ENCODE measurements at places on chromosomes 5 and 9.
A peak's percentile ranks its signal among the peaks of the same experiment; 100 is the strongest.

DNA sequence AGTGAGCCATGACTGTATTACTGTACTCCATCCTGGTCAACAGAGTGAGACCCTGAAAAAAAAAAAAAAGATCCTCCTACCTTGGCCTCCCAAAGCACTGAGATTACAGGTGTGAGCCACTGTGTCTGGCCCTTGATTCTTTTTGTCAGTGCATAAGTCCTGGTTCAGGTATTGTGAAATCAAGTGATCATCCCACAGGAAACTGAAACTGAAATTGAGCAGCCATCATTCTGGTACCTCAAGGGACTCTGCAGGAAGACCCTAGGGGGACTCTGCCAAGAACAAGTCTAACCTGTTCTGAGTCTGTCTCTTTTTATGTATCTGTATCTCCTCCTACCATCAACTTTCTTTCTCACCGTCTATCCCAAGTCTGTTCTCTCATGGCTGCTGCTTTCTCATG is 1.9 kb upstream of the DCAF10 start:
- DNase-seq, result no peak

GRCh38 chr9:128420651-128421481 is at the start of gene CERCAM:
Gene CERCAM, plus strand, starts transcription at chr9:128420857. Its CDS starts 21 bp downstream, at chr9:128420878.
- peak; percentile 71 for DNase-seq

GRCh38 chr5:83092619-83093018 is 15.3 kb downstream of the XRCC4 start:
- DNase-seq, result no peak

DNA sequence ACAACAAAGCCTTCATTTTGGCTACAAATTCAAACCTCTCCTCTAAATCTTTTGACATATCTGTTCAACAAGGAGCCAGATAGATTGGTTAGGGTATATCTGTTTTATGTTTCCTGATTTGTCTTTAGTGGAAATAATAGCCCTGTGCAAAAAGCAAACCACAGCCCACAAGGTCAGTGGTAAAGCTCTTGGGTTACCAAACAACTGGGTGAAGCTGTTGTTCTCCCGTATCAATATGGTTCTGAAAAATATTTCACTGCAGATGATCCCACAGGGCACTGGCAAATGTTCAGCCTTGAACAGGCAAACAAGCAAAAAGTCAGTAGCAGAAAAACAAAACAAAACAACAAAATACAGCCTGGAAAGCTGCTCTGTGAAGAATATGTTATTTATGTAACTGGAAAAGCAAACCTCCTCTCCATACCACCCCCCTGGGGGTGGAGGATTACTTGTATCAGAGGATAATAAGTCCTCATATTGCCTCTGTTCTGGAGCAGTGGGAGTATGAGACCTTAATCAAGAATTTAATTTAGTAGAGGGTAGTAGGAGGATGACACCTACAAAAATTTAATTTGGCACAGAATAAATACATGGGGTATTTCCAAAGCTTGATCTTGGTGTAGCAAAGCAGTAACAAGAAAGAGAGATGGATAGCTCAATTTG is 20.8 kb upstream of the PTBP3 start:
- no peak for DNase-seq

DNA sequence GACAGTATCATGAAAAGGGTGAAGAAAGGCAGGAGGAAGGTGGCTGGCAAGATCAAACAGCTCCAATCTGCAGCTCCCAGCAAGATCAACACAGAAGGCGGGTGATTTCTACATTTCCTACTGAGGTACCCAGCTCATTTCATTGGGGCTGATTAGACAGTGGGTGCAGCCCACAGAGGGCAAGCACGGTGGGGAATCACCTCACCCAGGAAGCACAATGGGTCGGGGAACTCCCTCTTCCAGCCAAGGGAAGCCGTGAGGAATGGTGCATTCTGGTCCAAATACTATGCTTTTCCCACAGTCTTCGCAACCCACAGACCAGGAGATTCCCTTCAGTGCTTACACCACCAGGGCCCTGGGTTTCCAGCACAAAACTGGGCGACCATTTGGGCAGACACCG is 66.8 kb downstream of the CAMSAP1 start:
- no peak for DNase-seq

GRCh38 chr9:13291718-13292117 is 12.2 kb upstream of the MPDZ start:
- DNase-seq, result no peak

DNA sequence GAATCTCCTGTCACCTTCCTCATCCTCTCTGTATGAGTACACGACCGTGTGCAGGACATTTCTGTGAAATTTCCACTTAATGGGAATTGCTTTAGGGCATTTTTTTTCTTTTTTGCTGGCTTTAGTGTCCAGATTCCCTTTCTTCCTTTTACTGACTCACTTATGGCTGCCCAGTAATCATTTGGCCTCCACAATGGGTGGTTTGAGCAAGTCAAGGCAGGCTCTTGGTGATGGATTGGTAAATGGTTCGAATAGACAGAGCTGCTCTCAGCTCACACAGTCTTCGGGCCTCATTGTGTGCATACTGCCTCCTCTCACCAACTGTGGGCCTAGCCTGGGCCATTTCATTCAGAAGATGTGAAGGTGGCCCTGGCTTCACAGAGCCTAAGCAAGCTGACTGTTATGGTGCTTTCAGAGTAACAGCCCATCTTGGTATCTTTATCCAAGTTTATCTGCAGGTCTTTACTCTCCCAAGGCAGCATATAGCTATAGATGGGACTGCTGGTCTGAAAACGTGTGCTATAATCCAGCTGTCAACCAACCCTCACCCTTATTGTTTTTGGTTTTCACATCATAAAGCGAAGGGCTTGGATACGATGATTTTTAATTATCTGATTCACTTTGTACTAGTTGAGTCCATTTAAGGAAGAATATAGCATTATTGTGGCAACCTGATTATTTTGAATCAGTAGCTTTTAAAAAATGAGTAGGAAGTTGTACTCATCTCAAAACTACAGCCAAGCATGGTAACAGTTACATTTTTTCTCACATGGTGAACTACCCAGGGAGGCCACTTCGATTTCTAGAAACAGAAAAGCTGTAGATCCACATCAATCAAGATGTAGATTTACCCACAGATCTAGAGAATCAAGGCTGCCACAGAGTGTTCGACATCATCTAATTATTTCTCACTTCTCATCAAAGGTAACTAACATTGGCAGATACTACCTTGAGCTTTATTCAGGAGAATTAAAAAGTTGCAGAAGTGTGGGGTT is 50.4 kb upstream of the CKMT2 start:
- no peak for DNase-seq
